Hepatocyte (in vitro differentiated cells): ENCODE measurements at places on chromosomes 6 and 20. TPM values are rescaled to one million over a fixed set of nuclear protein-coding genes. Genes with fewer than 3 reads are reported as not detected.

DNA sequence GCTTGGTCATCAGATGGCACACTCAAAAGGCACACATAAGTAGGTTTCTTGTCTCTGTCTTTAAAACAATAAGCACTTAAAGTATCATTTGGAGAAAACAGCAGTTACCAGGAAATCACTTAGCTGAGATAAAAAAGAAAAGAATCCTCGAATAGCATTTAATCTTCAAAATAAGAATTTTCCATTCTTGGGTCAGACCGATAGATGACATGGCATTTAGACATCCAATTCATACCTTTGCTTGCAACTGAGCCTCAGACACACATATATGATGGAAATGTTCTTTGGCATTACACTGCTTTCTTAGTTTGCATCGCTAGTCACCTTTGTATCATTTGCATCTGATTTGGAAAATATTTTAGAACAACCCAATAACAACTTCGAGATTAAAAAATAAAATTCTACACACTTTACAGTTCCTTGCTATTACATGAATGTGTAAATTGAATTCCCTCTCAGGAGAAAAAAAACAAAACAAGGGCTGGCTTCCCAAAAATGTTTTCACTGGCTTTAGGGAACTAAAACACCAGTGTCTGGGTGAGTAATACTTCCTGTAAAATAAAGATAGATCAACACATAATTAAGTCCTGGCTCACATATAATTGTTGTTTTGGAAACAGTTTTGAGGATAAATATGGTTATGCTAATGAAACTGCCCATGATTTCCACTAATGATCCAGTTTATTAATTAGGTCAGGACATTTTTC, 1.3 kb upstream of the RNF217 start:
- H3K27ac ChIP-seq = peak overlapping the region; percentile 81
- DNase-seq = no peak
- H3K27me3 ChIP-seq = no peaks in the 10 kb centered on the region
- H3K4me1 ChIP-seq = peaks cover 24% of the 10 kb centered on the region

DNA sequence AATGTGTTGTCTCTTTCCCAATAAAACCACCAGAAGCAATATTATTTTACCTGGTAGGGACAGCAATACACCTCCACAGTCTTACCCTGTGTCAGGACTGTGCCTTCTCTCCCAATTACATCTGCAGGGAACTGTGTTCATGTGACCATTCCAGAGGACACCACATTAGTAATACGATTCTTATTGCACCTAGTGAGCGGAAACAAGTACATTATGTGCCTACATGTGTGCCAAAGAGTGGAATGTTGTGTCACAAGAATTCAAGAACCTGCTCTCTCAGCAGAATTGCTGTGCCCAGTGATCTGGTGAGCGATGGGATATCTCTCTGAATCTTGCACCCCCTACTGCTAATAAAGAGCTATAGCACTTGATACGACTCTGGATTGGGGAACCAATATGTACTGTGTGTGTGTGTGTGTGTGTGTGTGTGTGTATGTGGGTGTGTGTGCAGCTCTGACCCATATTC, 57.4 kb upstream of the FOXC1 start:
- DNase-seq = no peak
- no peaks in the 10 kb centered on the region for H3K36me3 ChIP-seq
- no peaks in the 10 kb centered on the region for H3K27me3 ChIP-seq
- peaks cover 3% of the 10 kb centered on the region for H3K4me1 ChIP-seq
- H3K27ac ChIP-seq = no peak overlapping the region
- H3K4me3 ChIP-seq = no peak overlapping the region

Gene KIFC1
- 6.9 and 12.7 TPM in 2 replicates for total RNA-seq

GRCh38 chr20:37943033-37943432, 40.1 kb downstream of the VSTM2L start:
- no peaks in the 10 kb centered on the region for H3K4me1 ChIP-seq
- DNase-seq = no peak

DNA sequence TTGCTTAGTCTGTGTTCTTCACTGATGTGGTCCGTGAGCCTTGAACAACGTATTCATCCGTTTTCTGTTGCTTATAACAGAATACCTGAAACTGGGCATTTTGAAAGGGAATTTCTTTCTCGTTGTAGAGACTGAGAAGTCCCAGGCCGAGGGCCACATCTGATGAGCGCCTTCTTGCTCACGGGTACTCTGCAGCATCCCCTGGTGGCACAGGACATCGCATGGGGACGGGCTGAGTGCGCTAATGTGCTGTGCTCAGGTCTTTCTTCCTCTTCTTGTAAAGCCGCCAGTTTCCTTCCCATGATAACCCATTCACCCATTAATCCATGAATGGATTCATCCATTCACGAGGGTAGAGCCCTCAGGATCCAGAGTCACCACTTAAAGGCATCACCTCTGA, 161.0 kb downstream of the NFATC2 start:
- H3K36me3 ChIP-seq = no peaks in the 10 kb centered on the region
- H3K4me3 ChIP-seq = no peak overlapping the region
- no peak overlapping the region for H3K27ac ChIP-seq
- DNase-seq = no peak
- no peaks in the 10 kb centered on the region for H3K27me3 ChIP-seq

- no peak overlapping the region for H3K4me3 ChIP-seq
- no peak for DNase-seq
- H3K27me3 ChIP-seq = no peaks in the 10 kb centered on the region
- no peaks in the 10 kb centered on the region for H3K36me3 ChIP-seq
Observed at GRCh38 chr6:155117785-155118184, 122.7 kb downstream of the TIAM2 start.

Gene LRRN4
- 10.5 and 19.2 TPM in 2 replicates for total RNA-seq

DNA sequence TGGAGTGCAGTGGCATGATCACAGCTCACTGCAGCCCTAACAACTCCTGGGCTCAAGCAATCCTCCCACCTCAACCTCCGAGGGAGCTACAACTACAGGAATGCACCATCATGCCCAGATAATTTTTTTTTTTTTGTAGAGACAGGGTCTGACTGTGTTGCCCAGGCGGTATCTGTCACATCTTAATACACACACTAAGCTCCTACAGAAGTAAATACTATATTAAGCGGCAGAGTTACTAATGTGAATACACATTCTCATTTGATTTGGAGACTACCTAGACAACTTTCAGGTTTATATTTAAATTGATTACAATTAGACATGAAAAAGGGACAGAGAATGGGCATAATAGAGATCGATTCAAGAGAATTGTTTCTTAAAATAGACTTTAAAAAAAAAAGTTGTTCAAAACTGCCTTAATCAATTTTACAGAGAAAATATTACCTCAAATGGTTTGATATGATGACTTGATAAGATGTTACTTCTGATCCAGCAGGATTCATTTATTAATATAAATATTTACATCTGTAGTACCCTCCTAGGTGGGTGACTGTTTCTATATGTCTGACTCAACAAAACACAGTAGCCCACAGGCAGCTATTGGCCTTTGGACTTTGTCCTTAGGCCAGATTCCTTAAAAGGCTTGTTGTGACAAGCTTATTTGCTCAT, 7.1 kb upstream of the LOC128125822 start:
- peak overlapping the region; percentile 8 for H3K27ac ChIP-seq
- peaks cover 29% of the 10 kb centered on the region for H3K4me1 ChIP-seq
- peak; percentile 48 for DNase-seq
- no peaks in the 10 kb centered on the region for H3K27me3 ChIP-seq
- no peaks in the 10 kb centered on the region for H3K36me3 ChIP-seq

DNA sequence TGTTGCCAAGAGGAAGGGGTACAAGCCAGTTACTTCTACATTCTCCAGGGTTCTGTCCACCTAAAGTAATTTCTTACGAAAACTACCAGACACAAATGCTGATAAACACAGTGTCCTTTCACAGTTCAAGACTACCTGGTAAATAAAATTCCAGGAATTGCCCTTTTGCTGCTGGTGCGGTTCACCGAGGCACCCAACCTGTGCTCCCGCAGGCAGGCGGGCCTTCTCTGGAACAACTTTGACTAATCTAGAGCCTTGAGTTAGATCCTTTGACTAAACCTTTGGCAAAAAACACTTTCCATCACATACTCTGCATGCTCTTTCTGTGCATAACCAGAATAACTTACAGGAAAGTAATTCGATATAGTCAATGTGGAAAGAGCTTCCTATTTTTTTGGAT, 107.0 kb downstream of the HUS1B start:
- H3K36me3 ChIP-seq = no peaks in the 10 kb centered on the region
- no peaks in the 10 kb centered on the region for H3K4me1 ChIP-seq
- no peaks in the 10 kb centered on the region for H3K27me3 ChIP-seq
- DNase-seq = no peak
- no peak overlapping the region for H3K4me3 ChIP-seq
- no peak overlapping the region for H3K27ac ChIP-seq

- H3K36me3 ChIP-seq = no peaks in the 10 kb centered on the region
- no peaks in the 10 kb centered on the region for H3K27me3 ChIP-seq
- no peak overlapping the region for H3K4me3 ChIP-seq
- DNase-seq = no peak
Observed at GRCh38 chr6:13079096-13079723, 249.1 kb downstream of the TBC1D7 start.

Gene ARMH2
- total RNA-seq = not detected in 2 replicates

DNA sequence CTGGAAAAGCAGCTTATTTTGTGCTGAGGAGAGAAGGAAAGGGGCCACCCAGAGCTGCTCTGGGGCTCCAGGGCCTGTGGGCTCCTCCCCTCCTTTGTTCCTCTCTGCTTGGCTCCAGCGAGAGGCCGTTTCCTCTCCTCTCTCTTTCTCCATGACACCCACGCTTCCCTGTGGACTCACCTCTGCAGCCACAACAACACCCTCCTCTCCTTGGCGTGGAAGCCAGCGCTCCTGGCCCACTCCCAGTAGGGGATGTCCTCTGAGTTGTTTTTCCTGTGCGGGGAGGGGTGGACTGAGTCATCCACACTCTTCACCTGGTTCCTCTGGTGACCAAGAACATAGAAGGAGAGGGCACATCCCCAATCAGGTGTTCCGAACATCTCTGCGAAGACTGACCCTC, 4.9 kb upstream of the CDSN start:
- H3K4me3 ChIP-seq = no peak overlapping the region
- H3K27me3 ChIP-seq = no peaks in the 10 kb centered on the region
- peaks cover 9% of the 10 kb centered on the region for H3K4me1 ChIP-seq
- no peaks in the 10 kb centered on the region for H3K36me3 ChIP-seq
- no peak overlapping the region for H3K27ac ChIP-seq

GRCh38 chr20:32004963-32005362, 5.3 kb upstream of the CCM2L start:
- peaks cover 33% of the 10 kb centered on the region for H3K27me3 ChIP-seq
- H3K4me1 ChIP-seq = no peaks in the 10 kb centered on the region
- no peak overlapping the region for H3K4me3 ChIP-seq
- no peak overlapping the region for H3K27ac ChIP-seq
- no peaks in the 10 kb centered on the region for H3K36me3 ChIP-seq
- DNase-seq = no peak

DNA sequence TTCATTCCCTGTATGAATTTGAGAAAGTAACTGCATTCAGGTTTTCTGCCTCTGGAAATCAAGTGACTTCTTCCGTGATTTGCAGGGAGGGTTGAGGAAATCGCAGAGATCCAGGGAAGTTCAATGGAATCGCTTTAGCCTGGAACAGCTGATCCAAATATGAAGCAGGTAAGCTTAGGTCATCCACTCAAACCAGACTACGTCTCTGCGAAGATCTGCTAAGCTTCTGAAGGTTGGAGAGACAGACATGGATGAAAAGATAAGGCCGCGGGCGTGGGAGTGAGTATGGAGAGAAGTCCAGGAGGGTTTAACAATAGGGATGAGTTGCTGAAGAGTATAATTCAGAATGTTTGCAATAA, 34.2 kb upstream of the BTN3A2 start:
- H3K36me3 ChIP-seq = no peaks in the 10 kb centered on the region
- peak; percentile 35 for DNase-seq
- H3K4me3 ChIP-seq = peak overlapping the region; percentile 26
- no peak overlapping the region for H3K27ac ChIP-seq
- peaks cover 18% of the 10 kb centered on the region for H3K4me1 ChIP-seq
- peaks cover 35% of the 10 kb centered on the region for H3K27me3 ChIP-seq

Gene CDH26
- 0.88 and 2.2 TPM in 2 replicates for total RNA-seq

- no peak overlapping the region for H3K4me3 ChIP-seq
- no peaks in the 10 kb centered on the region for H3K27me3 ChIP-seq
- peak overlapping the region; percentile 98 for H3K27ac ChIP-seq
- no peaks in the 10 kb centered on the region for H3K36me3 ChIP-seq
- no peak for DNase-seq
Observed at GRCh38 chr6:98945311-98946115, 2.2 kb downstream of the FBXL4 start.

- peaks cover 16% of the 10 kb centered on the region for H3K4me1 ChIP-seq
- no peaks in the 10 kb centered on the region for H3K36me3 ChIP-seq
- DNase-seq = peak; percentile 93
- peak overlapping the region; percentile 99 for H3K27ac ChIP-seq
Observed at GRCh38 chr20:17568972-17569521, 828 bp upstream of the DSTN start.

DNA sequence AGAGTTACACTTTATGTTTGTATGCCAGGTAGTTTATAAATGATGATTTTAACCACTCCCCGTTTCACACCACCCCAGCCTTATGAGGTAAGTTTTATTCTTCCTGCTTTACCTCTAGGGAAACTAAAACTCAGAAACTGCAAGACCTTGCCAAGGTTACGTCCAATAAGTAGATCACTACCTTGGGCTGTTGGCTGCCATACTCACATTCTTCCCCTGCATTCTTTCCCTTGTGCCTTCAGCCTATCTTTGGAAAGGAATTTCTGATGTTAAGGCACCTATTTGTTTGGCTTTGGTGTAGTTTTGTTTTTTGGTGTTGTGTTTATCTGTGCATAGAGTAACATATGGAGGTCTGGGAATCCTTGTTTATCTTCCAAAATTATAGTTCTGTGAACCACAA, 122.1 kb downstream of the UST start:
- H3K27me3 ChIP-seq = no peaks in the 10 kb centered on the region
- no peaks in the 10 kb centered on the region for H3K36me3 ChIP-seq
- H3K4me1 ChIP-seq = no peaks in the 10 kb centered on the region
- no peak overlapping the region for H3K27ac ChIP-seq
- H3K4me3 ChIP-seq = no peak overlapping the region

GRCh38 chr20:10513931-10514575, 78.9 kb downstream of the SLX4IP start:
- H3K27ac ChIP-seq = peak overlapping the region; percentile 37
- no peak for DNase-seq
- no peaks in the 10 kb centered on the region for H3K36me3 ChIP-seq
- H3K27me3 ChIP-seq = no peaks in the 10 kb centered on the region
- H3K4me3 ChIP-seq = no peak overlapping the region
- peaks cover 34% of the 10 kb centered on the region for H3K4me1 ChIP-seq

- no peaks in the 10 kb centered on the region for H3K27me3 ChIP-seq
- no peaks in the 10 kb centered on the region for H3K4me1 ChIP-seq
- H3K4me3 ChIP-seq = no peak overlapping the region
- H3K36me3 ChIP-seq = no peaks in the 10 kb centered on the region
- no peak overlapping the region for H3K27ac ChIP-seq
Observed at GRCh38 chr6:103505155-103505518, 1354.6 kb downstream of the HACE1 start.

Gene KIF16B
- 18.3 and 21.8 TPM in 2 replicates for total RNA-seq

Gene GNAS-AS1
- 0.16 TPM in 1 of 2 replicates, not detected in the other for total RNA-seq

DNA sequence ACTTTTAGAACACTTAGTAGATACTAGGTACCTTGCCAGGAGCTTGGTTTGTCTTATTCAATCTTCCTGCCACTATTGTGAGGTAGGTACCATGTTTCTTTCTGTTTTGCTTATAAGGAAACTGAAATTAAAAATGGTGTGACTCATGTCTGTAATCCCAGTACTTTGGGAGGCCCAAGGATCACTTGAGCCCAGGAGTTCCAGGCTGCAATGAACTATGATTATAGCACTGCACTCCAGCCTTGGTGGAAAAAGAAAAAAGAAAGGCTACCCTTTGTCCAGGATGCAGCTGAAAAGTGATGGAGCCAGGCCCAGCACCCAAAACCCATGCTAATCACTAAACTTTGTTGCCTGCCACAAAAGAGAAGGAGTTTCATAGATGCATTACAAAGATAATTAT, 34.1 kb upstream of the LAMA4 start:
- H3K27ac ChIP-seq = peak overlapping the region; percentile 87
- H3K36me3 ChIP-seq = no peaks in the 10 kb centered on the region
- H3K4me3 ChIP-seq = no peak overlapping the region
- H3K27me3 ChIP-seq = no peaks in the 10 kb centered on the region
- no peak for DNase-seq
